ENCODE measurements at places on chromosomes 3 and 15.

DNA sequence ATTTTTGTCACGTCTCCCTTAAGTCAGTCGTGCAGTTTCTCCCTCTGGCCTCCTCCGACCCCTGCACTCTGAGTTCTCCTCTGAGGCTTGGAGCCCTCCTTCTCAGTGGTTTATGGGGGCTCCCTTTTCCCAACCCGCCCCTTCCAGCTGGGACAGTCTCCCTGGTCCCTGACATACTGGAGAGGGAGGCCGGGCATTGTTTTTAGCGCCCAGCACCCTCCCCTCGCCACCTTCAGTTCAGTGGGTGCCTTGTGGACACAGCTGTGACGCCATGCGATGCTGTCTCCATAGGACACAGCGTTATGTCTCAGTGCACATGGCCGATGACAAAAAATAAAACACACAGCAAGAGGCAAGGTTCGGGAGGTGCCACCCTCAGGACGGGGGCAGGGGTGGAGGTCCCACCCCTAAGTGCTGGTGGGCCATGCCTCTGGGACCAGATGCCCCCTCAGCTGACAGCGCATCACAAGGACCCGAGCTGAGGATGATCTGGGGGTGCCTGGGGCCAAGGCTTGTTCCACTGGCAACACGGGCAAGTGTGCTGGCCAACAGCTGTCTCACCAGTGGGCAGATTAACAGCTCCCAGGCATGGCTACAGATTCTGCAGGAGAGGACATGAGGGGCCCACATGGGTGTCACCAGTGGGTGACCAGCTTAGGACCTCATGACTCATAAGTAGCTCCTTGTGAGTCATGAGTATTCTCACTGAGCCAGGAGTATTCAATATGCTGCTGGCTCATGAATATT, 81.6 kb downstream of the PLXNA1 start:
- DNase-seq = no peak

DNA sequence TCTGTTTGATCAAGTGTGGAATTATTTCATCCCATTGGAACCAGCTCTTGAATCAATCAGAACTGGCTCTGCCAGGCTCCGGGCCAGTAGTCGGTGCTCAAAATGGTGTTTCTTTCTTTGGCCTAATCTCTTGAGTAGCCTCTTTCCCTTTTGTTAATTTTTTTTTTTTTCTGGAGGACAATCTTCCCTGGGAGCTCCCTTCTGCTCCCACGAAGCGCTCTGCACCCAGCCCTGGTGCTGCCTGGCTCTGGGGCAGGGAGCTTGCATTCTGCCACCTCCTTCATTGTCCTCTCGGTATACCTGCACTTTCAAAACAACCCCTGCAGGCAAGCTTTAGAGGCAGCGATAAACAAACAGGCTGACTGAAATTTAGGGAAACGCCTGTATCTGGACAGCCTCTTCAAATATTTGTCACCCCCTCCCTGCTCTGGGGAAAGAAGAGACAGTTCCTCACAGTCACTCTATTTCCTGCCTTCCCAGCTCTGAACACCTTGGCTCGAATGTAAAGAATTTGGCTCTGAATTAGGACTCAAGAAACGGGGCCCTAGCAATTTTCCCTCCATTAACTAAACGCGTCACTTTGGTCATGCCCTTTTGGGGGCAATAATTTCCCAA, 1.1 kb upstream of the THSD4 start:
- DNase-seq = no peak

- no peak for DNase-seq
Measured at GRCh38 chr3:102144063-102144462, 290.8 kb upstream of the ZPLD1 start.

DNA sequence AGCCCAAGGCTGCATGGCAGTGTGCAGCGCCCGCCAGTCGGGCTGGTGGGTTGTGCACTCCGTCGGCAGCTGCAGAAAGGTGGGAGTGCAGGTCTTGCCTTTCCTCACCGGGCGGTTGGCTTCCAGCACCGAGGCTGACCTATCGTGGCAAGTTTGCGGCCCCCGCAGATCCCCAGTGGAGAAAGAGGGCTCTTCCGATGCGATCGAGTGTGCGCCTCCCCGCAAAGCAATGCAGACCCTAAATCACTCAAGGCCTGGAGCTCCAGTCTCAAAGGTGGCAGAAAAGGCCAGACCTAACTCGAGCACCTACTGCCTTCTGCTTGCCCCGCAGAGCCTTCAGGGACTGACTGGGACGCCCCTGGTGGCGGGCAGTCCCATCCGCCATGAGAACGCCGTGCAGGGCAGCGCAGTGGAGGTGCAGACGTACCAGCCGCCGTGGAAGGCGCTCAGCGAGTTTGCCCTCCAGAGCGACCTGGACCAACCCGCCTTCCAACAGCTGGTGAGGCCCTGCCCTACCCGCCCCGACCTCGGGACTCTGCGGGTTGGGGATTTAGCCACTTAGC, 4.3 kb downstream of the ISL2 start:
- peak; percentile 45 for DNase-seq

- no peak for DNase-seq
Measured at GRCh38 chr3:146894406-146894805, 289.3 kb upstream of the PLSCR5 start.

DNA sequence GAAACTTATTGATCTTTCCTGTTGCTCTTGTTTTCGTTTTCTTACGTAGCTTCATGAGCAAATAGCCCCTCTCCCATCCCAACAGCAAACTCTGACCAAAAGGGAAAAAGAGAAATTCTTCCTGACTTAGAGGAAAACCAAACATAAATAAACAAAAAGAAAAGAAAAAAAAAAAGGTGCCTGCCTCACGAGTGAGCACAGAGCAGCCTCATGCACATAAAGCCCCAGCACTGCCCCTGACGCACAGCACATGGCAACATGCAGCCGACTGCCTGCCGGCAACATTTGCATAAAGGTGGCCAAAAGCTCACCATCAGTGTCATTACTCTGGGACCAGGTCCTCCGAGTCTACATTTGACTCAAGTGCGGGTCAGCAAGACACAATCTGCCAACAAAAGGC, 6.4 kb downstream of the POC1A start:
- DNase-seq = no peak

DNA sequence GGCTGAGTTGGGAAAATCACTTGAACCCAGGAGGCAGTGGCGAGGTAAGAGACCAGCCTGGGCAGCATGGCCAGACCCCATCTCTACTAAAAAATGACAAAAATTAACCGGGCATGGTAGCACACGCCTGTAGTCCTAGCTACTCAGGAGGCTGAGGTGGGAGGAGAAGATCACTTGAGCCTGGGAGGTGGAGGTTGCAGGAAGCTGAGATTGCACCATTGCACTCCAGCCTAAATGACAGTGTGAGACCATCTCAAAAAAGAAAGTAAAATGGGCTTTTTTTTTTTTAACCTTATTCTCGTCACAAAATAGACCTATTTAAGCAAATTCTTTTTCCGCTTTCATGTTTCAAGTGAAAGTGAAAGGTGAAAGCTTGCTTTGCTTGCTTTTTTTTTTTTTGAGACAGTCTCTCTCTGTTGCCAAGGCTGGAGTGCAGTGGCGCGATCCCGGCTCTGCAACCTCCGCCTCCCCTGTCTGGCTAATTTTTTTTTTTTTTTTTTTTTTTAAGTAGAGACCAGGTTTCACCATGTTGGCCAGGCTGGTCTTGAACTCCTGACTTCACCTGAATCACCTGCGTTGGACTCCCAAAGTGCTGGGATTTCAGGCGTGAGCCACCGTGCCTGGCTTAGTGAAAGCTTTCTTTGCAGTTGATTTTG, 3.6 kb downstream of the PDIA3 start:
- no peak for DNase-seq

- no peak for DNase-seq
Measured at GRCh38 chr15:34802803-34803750, 7.7 kb upstream of the ACTC1 start.
